ENCODE measurements at places on chromosomes 1 and 21.

GRCh38 chr1:230910755-230911117 lies 42.4 kb upstream of the C1orf198 start:
- no peak for DNase-seq

- DNase-seq, result no peak
Observed at GRCh38 chr1:211741116-211741515, 65.7 kb upstream of the NEK2 start.

DNA sequence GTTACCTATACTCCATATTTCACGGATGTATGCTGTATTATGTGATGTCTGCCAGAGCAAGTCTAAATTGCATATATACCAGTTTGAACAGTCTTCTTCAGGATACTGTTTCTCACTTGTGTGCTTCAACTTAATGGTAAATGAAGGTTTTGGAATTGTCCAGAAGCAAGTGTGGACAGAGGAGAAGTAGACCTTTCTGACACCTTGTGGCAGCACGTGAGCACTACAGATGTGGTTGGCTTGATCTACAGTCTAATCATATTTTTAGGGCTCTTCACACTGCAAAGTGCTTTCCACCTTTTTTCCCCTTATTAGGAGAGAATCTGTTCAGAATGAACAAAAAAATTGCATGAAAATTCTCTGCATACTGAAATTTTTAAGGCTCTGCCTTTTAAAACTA lies 10.9 kb downstream of the MORC3 start:
- no peak for DNase-seq

- DNase-seq, result no peak
Observed at GRCh38 chr1:89363196-89363595, 663 bp upstream of the GBP6 start.

DNA sequence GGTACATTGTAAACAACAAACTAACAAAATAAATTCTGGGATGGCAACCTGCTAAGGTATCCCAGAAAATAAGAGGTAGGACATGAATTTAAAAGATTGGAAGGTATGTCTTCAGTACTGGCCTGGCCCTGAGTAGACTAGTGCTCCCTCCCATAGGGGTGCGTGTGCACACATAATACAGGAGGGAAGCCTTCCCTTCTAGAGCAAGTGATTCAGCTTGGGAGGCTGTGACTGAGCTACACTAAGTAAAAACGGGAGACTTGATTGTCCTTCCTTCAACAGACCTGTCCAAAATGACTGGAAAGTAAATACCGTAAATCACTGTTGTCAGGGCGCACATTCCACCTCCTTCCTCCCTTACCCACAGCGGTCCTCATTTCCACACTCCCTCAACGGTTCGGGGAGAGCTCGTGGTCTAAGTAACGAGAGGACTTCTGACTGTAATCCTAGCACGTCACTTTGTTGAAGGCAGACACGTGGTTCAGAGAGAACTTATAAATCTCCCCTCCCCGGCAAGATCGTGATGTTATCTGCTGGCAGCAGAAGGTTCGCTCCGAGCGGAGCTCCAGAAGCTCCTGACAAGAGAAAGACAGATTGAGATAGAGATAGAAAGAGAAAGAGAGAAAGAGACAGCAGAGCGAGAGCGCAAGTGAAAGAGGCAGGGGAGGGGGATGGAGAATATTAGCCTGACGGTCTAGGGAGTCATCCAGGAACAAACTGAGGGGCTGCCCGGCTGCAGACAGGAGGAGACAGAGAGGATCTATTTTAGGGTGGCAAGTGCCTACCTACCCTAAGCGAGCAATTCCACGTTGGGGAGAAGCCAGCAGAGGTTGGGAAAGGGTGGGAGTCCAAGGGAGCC lies at the start of gene TGFB2:
TSS of gene TGFB2 (plus strand) at position 523 of the 859 bp plus-strand sequence. CDS start 1,366 bp downstream, outside the sequence.
- DNase-seq, result no peak

- DNase-seq, result no peak
Observed at GRCh38 chr1:63475761-63476160, 47.3 kb downstream of the ITGB3BP start.

GRCh38 chr1:86082183-86082582 lies 74.4 kb downstream of the COL24A1 start:
- no peak for DNase-seq

DNA sequence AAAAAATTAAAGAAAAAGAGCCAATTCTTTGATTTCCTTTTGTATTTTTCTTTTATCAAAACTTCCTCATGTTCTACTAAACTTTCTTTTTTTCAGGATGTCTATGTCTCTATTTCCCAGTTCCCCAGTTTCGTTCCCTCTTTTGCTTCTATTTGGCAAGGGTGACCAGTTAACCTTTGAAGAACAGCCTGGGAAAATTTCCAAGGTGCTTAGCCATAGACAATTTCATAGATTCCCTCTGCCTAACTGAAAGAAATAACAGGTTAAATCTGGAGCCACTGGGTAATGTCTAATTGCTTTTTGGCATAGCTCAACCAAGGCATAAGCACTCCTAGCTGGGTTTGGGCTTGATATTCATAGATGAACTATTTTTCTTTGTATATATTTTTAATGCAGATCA lies 272.3 kb downstream of the ADGRL2 start:
- no peak for DNase-seq

- DNase-seq, result peak; percentile 64
Observed at GRCh38 chr1:68496680-68497357, at the start of gene DEPDC1. DEPDC1 (minus strand) TSS chr1:68497082; CDS start chr1:68496999, 83 bp downstream.

GRCh38 chr1:210709701-210710100 lies 381.0 kb downstream of the HHAT start:
- no peak for DNase-seq

DNA sequence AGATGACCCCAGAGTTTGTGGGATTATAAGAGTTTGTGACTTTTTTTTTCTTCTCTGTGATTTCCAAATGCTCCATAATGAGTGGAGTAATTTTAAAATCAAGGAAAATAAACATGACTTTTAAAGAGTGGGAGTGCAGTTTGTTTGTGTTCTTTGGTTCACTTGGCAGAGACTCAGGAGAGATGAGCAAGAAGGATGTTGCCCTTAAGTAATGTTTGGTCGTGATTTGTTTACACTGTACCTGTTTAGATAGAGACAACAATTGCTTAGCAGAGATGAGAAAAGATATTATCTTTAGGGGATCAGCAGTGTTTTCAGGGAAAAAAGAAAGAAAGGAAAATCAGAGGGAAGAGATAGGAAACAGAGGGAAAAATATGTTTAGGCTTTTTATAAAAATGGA lies 170.8 kb downstream of the ADSS2 start:
- DNase-seq, result no peak

- DNase-seq, result peak; percentile 23
Observed at GRCh38 chr1:85580872-85581801, 576 bp downstream of the CCN1 start.

DNA sequence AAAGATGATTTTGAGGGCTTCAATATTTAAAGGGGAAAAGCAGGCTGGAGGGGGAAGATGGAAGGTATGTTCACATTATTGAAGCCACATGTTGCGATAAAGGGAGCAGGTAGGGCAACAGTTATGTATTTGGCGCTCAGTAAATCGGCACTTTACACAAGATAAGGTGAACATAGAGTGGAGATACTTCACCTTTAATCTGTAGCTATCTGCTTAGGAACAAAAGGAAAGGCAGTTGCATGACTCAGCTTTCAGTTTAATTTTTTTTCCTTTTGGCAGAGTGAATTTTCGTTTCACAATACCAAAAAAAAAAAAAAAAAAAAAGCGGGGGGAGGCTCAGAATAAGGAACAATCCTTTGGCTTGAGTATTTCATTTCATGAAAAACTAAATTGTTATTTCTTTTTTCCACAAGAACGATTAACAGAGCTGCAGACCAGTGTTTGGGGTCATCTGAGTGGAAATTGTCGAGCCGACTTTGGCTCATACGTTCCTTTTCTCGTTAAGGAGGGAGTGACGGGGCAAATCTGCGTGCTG lies 1.1 kb upstream of the COQ8A start:
- no peak for DNase-seq

DNA sequence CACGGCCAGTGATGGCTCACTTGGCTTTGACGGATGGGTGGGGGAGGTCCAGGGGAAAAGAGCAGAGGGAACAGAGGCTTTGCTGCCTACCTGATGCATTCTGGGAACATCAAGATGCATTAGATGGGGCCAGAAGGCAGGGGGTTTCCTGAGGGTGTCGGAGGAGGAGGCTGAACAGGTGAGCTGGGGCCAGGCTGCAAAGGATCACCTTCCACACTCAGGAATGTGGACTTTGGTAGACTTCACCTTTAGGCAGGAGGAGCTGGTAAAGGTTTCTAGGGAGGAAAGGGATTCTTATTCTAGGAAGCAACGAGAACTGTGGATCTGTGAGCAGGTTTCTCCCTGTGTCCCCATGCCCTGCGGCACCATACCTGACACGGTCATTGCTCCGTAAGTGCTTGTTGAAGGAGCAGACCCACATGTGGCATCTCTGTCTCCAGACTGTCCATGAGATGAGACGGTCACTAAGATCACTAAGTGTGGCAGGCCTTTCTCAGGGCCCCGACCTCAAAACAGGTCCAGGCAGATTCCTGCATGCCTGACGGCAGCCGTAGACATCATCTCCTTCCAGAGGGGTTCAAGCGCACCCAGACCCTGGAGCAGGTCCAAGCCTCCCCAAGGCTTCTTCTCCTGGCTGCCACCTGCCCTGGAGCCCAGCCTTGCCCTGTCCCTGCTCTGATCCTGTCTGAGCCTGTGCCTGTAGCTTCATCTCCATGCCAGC lies 89.1 kb upstream of the SLC25A33 start:
- no peak for DNase-seq

GRCh38 chr21:27557356-27557755 lies 590.5 kb upstream of the ADAMTS5 start:
- no peak for DNase-seq

DNA sequence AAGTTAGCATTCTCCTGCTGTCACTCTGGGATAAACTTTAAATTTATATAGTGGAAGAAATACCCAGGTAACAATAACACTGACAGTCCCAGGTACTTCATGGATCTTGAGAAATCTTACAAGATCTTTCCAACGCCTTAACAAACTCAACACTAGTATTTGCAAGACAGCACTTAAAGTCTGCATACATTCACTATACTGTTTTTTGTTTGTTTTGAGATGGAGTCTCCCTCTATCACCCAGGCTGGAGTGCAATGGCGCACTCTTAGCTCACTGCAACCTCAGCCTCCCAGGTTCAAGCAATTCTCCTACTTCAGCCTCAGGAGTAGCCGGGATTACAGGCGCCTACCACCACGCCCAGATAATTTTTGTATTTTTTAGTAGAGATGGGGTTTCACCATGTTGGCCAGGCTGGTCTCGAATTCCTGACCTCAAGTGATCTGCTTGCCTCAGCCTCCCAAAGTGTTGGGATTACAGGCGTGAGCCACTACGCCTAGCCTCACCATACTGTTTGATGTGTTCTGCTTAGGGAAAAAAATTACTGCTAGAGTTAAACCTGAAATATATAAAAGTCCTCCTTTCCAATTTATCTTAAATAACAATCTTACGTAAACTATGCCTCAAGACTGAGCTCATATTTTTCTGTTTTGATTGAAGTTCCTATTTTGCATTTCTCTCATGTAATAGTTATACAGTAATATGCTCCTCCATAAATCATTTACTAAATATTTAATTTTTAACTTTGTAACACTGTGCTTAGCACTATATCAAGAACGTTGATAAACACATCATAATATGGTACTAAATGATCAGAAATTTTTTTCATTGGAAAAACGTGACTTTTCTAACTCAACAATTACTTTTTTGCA lies 17.5 kb downstream of the EYA3 start:
- no peak for DNase-seq

GRCh38 chr1:236685917-236686814 lies at the start of gene ACTN2:
ACTN2 (plus strand) TSS chr1:236686499; CDS start chr1:236686674, 175 bp downstream.
- DNase-seq, result peak; percentile 41

DNA sequence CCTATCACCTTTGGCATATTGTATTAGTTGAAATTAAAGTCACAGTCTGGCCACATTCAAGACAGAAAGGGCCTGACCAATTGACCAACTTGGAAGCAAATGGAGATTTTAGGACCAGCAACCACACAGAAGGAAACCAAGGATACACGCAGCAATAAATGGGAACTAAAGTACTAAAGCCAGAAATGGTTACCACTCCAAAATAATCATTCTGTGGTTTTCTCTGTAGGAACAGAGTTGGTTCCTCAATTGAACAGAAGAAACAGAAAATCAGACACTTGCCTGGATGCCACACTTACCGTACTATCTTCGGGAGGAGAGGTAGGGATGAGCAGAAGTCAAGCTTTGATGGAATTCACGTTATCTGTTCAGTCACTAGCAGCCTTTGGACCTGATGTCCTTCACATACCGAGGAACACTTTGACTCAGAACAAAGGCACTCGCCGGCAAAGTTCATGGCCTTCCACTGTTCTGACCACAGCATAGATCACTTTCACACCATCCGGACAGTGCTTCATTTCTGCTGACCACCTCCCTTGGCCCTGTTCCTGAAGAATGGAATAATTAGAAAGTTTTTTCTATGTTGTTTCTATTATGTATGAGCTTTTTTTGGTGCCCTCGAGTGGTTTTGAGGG lies 96.9 kb downstream of the LPAR3 start:
- DNase-seq, result no peak

DNA sequence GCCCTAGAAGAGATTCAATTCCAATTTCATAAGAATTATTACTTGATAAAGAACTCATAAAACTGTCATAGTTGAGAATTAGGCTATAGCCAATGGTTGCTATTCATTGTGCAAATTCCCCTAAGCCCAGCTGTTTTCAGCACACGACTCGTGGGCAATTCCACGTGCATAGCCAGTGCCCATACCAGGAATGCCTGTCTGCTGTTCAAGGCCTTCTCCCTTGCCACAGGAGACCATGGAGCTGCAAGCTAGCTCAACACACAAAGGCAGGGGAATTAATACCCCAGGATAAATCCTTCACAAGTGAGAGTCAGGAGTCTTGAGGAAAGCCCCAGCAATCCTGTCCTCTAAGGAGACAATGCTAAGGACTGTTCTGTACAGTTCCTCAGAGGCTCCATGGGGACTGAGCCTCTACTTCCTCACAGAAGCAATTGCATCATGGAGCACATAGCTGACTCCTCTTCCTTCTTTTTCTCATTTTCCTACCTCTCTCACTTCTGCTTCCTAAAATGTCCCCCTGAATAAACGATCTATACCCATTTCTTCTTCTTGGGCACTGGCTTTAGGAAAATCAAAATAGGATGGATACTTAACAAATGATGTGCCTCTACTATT lies 19.1 kb upstream of the CHRM3 start:
- no peak for DNase-seq

GRCh38 chr1:8276173-8276914 lies 41.6 kb upstream of the SLC45A1 start:
- DNase-seq, result no peak

DNA sequence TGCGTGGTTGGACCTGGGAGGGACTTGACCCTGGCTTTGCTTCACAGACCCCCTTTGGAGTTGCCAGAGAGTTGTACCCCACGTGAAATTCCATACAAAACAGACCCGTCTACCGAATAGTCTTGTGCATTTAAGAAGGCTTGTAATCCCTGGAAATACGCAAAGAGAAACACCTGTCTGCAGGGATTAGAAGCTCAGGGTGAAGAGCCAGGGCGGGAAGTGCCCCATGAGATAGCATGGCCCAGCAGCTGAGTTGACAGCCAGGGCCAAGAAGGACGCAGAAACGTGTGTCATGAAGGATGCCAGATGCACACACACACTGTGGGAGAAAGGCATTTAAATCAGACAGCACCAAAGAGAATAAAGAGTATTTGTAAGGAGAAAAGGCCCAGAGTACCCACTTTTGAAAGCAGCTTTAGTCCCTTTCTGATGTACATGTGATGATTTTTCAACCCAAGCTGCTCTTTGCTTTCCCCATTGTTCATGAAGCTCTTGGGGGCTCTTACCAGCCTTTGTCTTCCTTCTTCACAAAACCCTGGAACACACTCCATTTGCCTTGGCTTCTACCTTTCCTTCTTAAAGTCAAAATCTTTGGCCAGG lies 46.6 kb downstream of the PCP4 start:
- DNase-seq, result no peak

GRCh38 chr1:55957276-55957675 lies 622.1 kb downstream of the PLPP3 start:
- no peak for DNase-seq

- no peak for DNase-seq
Observed at GRCh38 chr1:8211883-8212579, 105.9 kb upstream of the SLC45A1 start.
